Brain pericyte (primary cell): ENCODE measurements at places on chromosomes 4 and X.

GRCh38 chr4:183132865-183133264 is 33.8 kb downstream of the WWC2 start:
- no peak for DNase-seq

DNA sequence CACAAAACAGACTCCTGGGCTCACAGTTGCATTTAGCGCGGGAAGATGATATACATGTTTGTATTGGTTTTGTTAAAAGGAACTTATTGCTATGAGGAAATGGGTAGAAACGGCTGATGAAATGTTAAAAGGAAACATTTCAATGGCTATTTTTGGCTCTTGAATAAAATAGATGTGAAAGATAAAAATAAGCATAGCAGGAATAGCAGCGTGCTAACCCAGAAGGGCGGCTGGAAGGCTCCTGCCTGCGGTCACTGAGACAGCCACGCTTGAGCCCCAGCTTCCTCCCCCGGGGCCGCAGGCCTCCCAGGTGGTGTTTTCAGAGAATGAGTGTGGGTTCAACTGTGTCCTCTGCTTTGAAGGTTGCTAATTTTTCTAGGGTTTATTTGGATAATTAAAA is 35.0 kb upstream of the CLCN4 start:
- no peak for DNase-seq

DNA sequence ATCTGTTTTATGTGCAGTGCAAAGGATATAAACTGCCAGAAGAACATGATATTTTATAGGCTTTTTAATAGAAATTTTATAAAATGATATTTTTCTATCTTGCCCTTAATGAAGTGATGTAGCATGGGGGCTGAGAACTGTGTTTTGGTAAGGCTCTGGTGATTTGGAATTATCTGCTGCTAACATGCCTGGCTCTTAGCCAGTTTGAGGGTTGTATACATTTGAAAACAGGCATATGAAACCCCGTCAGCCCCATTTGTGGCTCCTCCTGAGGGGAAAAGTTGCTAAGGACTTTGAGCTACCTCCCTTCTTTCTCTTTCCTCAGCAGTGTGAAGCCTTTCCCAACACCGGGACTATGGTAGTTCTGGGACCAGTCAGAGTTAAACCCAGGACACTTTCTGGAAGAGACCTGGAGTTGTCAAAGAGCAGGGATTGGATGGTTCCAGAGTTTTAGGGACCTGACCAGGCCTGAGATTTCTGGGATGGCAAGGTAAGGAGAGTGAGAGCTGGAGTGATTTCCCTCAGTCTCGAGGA is 4.7 kb downstream of the SFRP2 start:
- DNase-seq: no peak

DNA sequence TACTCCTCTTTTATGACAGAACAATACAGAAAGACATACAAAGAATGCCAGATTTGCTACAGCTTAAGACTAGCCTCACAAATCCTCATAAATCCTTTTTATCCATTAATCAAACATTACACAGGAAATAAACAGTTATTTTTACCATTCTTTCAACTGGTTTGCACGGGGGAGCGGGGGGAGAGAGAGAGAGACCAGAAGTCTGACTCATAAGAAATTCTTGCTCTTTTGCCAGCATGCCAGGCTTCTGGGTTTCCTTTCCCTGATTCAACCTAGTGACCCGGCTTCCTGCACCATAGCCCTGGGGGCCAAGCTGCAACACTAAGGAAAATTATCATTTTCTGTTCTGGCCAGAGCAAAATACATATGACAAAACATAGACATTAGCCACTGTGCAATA is 6.8 kb upstream of the RRAGB start:
- DNase-seq: no peak

GRCh38 chr4:164488114-164488513 is 265.8 kb upstream of the SMIM31 start:
- no peak for DNase-seq

DNA sequence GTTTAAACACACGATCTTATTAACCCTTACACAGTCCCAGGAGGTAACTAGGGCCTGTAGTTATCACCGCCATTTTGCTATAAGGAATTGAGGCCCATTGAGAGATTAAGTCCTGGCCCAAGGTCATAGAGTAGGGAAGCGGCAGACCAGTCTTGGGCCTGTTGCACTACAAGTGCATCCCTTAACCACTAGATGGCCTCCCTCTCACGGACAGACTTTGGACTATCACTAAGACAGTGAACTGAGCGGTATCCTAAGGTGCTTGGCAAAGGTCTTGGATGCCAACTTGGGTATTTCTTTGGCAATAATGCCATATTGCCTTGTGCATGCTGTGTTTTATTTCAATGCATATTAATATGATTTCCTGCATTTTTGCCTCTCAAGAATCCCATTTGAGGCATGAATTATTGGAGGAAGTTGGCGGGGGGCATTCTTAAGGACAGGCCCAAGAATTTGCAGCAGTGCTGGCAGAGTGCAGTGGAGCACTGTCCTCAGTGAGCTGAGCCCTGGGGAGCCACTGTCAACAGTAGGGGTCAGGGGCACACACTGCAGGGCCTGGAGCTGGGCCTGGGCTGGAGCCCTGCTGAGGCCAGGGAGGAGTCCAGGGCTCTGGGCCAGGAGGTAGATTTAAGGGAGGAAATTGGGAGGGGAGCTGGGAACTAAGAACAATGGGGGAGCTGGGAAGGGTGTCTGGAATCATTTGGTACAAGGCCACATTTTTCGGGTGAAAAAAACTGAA is 147.4 kb downstream of the SMIM20 start:
- DNase-seq: no peak

DNA sequence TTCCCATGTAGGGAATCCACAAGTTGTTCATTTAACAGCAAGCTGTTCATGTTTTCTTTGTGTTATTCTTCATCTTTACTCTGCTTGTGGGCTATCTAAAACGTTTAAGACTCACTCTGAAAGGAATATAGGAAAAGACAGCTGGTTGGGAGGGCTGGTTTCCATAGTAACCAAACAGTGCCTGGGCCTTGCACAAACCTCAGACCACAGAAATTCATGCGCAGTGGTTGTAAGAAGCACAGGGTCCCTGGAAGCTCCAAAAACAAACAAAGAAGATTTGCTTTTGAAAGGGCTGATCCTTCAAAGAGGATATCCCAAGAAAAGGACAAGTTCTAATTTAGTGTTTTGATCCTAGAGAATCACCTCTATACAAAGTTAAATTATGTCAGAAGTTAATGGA is 7.8 kb downstream of the SERTM2 start:
- DNase-seq: no peak

DNA sequence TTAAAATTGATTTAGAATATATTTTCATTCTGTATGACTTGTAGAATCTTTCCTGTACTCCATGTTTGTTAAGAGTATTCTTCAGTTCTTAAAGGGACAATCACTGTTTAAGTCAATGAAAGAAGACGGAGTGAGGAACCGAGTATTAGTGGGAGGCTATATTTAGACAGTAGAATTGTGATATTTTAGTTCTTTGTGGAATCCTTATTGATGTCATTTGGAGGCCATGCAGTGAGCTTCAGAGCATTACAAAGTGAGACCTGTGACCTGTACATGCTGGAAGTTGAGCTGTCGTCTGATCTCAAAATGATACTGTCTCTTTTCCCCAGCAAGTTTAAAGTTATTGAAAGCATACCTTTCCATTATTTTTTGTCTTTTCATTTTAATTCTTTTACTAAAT is 394.7 kb downstream of the GALNTL6 start:
- no peak for DNase-seq

- DNase-seq: no peak
Observed at GRCh38 chr4:119231491-119231890, 19.0 kb downstream of the USP53 start.

DNA sequence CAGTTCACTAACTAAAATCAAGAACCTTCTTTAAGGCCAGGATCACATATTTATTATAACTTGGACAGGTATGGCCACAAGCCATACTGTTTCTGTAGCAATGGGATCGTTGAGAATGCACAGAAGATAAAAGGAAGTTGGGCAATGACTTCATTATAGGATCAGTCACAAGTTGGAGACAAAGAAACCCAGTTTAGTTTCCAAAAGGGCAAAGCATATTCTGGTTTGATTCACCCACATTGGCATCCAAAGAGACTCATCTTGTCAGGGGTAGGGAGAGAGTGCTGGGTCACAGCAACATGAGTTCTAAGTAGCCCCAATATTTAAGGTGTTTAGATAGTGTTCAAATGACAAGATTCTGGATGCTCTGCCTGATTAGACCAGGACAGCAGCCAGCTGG is 317.1 kb upstream of the GALNT7 start:
- DNase-seq: no peak

DNA sequence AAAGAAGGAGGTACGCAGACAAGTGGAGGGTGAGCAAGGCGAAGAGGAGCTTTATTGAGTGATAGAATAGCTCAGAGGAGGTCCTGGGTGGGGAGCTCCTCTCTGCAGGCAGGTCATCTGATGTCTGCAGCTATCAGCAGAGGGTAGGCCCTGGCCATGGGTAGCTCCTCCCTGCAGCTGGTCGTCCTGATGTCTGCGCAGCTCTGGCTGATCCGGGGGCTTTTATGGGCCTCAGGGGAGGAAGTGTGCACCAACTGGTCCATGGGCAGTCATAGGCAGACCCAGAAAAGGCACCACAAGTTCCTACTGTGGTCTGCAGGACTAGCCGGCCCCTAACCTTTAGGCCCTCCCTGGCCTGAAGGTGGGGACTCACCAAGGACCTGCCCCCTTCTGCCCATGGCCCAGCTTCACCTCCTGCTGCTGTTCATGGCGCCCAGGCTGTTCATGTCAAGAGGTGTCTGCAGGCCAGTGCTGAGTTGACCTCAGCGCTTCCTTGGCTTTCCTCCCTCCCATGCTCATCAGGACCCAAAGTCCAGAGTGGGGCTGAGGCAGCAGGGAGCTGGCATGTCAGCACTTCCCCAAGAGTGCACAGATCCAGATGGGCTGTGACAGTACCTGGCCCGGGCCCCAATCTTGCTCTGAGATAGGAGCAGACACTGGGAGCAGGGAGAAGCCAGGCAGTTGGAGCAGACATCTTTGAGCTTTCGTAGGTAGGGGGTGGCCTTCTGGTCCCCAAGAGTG is 46.1 kb downstream of the ARAP2 start:
- DNase-seq: no peak

DNA sequence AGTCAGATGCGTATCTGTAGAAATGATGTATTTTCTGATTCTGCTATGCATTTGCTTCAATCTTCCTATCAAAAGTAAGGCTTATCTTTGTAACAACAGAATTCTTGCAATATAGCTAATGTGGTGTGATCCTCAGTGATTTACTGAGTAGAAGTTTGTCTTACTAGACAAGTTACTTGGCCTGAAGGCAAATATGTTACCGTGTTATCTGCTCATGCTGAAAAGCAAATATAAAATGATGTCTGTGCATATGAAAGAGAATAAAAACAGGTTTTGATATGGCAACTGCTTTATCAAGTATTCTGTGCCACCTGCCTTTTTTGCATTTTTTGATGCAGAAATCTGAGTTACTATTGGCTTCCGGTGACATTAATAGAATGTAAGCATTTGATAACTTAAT is 92.6 kb downstream of the TIGD2 start:
- DNase-seq: no peak

DNA sequence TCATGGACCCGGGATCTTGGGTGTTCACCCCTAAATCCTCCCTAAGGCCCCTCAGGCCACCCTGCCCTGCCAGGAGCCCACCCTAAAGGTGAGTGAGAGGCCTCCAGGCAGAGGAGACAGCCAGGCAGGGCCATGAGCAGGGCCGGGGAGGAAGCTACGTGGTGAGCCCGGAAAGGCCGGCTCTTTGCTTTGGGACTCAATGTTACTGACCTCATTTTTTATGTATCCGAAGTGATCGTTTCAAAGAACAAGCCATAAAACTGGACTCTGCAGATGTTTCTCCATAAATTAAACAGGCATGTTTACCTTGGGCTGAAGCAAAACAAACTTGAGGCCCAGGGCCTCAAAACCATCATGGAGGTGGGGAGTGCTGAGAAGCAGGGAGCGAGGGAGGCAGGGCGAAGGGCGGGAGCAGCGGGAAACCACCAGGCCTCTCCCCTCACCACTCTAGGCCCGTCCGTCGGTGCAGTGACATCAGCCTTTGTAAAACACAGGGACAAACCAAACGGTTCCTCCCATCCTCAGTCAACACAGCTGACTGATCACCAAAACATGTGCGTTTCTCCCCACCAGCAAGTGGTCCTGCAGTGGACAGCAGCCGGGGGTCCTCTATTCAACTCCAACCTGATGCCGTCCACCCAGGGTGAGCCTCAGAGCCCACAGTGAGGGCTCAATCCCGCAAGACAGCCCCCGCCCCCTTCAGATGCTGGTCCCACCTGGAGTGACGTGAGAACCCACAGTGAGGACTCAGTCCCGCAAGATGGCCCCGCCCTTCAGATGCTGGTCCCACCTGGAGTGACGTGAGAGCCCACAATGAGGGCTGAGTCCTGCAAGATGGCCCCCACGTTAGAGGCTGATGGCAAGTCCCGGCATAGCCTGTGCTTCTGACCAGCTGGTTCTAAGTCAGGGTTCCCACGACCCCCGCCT is 102.9 kb upstream of the LRPAP1 start:
- DNase-seq: no peak

GRCh38 chrX:63934791-63935190 is 149.8 kb upstream of the ARHGEF9 start:
- DNase-seq: no peak

GRCh38 chr4:793941-794621 is 31.8 kb downstream of the CPLX1 start:
- no peak for DNase-seq

DNA sequence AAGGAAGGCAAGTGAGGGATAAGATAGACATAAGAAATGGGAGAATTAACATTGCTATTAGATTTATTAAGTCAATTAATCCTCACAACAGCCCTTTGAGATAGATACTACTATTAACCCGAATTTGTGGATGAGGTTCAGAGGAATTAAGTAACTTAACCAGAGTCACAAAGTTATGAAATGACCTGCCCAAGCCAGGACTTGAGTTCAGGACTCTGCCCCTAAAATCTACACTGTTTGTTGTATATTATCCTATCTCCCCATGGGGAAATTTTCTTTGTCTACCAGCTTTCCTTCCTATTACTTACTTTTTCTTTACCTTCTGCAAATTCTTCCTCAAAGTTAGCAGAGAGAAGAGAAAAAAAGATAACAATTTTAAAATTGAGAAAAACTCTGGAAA is 33.4 kb upstream of the UBQLN2 start:
- no peak for DNase-seq

DNA sequence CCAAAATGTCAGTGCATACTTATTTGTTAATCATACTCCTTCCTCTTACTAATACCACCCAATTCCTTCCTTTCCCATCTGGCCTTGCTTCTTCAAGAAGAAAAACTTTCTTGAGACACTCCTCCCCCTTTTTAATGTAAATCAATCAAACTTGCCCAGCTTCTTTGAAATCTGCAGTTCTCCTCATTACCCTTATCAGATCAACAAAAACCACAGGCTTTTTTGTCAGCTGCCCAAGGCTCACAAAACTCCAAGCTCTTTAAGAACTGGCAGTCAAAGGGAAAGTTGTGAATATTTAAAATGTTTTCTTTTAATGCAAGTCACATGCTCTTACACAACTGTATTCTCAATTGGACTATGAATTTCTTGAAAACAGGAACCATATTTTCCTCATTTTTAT is 11.3 kb upstream of the MYOZ2 start:
- DNase-seq: no peak

DNA sequence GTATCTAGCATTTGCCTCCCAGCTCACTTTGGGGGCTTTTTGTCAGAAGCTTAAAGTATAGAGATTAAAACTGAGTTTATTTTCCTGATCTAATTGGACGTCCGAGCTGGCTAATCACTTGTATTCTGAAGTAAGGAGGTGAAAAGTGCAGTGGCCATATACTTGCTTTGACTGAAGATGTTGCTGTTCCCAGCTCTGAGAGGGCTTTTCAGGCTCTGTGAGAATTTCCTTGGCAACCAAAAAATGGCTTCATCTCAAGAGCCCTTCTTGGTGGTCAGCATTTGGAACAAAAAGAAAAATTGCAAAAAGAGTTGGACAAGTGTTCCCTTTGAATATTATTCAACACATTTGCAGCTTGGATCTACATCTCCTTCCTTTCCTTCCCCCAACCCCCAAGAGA is 67.0 kb downstream of the SLC4A4 start:
- DNase-seq: no peak
